ENCODE measurements at places on chromosomes 5 and 9.

DNA sequence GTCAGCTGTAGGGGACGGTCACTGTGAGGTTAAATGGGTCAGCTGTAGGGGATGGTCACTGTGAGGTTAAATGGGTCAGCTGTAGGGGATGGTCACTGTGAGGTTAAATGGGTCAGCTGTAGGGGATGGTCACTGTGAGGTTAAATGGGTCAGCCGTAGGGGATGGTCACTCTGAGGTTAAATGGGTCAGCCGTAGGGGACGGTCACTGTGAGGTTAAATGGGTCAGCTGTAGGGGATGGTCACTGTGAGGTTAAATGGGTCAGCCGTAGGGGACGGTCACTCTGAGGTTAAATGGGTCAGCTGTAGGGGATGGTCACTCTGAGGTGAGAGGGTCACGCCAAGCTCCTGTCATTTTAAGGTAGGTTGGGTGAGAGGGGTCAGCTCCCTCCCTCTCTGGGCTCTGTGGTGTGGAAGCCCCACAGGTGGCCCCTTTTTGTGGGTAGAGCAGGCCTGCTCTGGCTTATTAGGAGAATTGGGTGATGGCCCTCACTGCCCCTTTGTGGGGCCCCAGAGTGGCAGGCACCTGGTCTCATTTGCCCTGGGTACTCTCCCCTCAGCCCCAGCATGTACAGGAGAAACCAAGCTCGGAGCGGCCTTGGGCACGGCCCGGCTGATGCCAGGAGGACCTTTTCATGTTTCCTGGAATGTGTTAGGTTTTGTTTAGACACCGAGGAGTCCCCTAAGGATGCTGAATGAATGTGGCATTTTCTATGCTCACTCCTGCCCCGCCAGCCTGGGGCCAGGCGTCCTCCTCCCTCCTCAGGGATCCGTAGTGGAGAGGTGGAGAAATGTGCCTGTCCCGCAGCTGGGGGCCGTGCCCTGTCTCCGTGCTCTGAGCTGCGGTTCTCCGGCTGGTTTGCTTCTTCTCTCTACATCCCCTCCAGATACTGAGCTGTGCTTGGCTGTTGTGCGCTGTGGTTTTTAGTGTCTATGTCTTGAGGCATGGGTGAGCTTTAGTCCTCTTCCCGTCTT, 31.4 kb downstream of the AHRR start:
- DNase-seq, result no peak

- no peak for DNase-seq
These were observed 49.4 kb downstream of the DRD1 start for GRCh38 chr5:175394601-175395000.

- no peak for DNase-seq
These were observed 47.7 kb downstream of the PWWP2A start for GRCh38 chr5:160071516-160071915.

- no peak for DNase-seq
These were observed 19.9 kb downstream of the SEMA4D start for GRCh38 chr9:89477811-89478630.

- no peak for DNase-seq
These were observed 106.2 kb downstream of the IZUMO3 start for GRCh38 chr9:24439456-24439855.

DNA sequence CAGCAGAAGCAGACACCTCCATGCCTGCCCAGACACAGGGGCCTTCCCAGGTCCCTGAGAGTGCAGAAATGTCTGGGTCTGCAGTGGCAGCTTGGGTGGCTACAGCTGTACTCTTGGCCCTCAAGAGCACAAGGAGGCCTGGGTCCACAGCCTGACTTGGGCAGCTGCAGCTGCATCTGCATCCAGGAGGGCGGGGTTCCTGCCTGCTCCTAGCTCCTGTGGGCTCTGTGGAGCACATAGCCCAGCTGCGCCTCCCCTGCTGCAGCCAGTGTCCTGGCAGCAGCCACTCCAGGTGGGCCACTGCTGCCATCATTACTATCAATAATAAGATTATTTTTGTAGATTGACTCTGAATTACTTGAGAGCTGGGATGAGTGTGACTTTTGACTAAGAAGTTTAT, 162.0 kb upstream of the PTCH1 start:
- DNase-seq, result no peak

DNA sequence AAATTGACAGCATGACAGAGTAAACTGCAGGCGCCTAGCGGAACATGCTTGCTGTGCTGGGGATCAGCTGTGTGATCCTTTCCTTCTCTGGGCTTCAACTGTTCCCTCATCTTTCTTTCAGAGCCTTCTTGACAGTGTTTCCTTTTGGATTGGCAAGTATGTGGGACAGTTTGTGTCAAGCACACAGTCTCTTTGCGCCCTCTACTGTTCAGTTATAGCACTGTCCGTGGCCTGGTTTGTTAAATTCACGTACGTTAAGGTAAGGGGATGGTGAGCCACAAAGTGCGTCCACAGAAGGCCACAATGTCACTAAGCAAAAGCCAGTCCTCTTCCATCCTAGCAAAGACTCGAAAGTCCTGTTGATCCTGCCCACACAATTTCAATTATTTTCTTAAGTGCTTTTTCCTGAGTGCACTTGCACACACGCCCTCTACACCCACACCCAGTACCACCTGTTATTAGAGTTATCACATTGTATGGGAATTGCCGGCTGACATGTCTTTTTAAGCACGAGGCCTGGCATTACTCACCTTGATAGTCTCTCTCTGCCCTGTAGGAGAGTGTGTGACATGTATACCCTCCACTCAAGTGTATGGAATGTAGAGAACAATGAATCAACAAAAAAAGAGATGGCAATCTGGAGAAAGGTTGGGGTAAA, 22.5 kb upstream of the PTPN3 start:
- DNase-seq, result no peak

GRCh38 chr5:74174366-74174765, 466.2 kb downstream of the ENC1 start:
- DNase-seq, result no peak

DNA sequence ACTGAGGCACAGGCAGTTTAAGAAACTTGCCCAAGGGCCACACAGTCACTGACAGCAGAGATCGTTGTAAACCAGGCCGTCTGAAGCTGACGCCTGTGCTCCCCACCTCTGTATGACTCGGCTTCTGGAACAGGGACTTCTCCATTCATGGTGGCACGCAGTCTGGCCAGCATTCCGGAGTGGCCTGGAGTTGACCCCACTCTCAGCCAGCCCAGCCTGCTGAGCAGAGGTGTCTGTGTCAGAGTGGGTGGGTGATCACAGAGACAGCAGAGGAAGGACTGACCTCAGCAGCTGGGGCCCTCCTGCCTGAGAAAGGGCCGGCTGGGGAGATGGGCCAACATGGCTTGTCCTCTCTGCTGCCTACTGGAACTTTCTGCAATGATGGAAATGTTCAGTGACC, 12.6 kb downstream of the LRSAM1 start:
- no peak for DNase-seq

DNA sequence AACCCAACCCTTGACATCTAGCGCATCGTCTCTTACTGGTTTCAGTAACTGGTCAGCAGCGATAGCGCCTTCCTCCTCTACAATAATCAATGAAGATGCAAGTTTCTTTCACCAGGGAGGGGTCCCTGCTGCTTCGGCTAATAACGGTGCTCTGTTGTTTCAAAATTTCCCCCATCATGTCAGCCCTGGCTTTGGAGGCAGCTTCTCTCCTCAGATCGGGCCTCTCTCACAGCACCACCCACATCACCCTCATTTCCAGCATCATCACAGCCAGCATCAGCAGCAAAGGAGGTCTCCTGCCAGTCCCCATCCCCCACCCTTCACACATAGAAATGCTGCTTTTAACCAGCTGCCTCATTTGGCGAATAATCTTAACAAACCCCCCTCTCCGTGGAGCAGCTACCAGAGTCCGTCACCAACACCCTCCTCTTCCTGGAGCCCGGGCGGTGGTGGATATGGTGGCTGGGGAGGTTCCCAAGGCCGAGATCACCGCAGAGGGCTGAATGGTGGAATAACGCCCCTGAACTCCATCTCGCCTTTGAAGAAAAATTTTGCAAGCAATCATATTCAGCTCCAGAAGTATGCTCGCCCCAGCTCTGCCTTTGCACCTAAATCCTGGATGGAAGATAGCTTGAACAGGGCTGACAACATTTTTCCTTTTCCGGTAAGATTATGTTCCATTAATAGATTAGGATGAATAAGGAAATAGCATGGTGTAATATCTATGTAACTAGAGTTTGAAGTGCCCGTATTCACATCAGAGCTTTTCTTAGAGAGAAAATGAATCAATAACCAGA, 2.2 kb downstream of the CPEB4 start:
- no peak for DNase-seq

DNA sequence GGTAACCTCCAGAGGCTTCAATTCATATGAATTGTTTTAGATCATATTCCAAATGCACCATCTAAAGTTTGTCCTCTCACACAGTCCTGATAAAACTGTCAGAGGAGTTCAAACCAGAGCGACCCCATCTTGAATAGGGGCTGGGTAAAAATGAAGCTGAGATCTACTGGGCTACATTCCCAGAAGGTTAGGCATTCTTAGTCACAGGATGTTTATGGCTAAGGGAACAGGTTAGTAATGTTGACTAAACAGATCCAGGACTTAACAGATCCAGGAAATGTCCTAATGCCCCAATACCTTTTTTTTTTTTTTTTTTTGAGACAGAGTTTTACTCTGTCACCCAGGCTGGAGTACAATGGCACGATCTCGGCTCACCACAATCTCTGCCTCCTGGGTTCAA, 192.6 kb upstream of the PRDM9 start:
- no peak for DNase-seq

GRCh38 chr5:56048124-56048523, 53.4 kb upstream of the IL6ST start:
- DNase-seq, result no peak

GRCh38 chr9:124939944-124940343, 939 bp downstream of the GOLGA1 start:
- DNase-seq, result no peak

DNA sequence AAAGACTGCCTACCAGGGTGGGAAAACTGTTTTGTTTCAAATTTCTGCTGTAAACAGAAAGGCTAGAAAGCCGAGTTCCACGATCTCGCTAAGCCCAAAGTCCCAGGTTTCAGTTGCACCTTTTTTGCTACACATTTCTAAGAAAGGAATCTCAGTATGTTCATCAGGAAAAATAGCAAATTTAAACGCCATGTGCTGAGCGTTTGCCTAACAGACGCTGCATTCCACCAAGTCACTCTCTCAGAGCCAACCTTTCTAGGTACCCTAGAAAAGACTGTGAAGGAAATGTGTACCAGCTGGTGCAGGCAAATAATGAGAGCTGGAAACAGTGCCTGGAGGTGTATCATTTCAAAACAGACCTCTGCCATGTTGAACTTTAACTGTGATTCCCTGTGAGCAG, 71.8 kb downstream of the FRMD3 start:
- DNase-seq, result no peak

DNA sequence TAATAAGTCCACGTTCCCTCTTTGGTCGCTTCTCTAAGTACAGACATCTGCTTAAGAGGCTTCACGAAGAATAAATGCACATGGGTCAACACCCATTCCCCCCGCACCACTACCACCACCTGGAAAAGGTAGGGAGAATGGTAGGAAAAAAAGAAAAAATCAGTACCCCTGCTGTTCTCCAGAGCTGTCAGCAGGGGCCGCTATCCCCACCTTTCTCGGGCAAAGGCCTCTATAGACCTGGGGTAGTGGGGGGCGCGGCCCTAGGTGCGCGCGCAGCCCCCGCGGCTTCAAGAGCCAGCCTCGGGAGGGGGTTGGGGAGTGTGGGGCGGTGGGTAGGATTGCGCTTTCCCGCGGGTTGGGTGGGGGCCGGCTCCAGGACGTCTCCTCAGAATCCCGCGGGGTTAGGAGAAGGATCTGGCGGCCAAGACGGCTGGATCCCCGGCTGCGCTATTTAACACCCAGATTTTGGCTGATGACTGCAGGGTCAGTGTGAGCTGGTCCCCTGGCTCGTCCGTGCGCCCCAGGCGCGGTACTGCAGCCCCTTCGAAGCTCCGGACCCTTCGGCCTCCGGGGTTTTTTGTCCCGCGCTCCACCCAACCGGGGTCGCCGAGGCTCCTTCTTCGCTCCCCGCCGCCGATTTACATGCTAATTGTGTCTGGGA, 1.6 kb upstream of the SEMA6A start:
- DNase-seq, result no peak

- no peak for DNase-seq
These were observed 460.7 kb upstream of the MEF2C start for GRCh38 chr5:89343666-89344065.

DNA sequence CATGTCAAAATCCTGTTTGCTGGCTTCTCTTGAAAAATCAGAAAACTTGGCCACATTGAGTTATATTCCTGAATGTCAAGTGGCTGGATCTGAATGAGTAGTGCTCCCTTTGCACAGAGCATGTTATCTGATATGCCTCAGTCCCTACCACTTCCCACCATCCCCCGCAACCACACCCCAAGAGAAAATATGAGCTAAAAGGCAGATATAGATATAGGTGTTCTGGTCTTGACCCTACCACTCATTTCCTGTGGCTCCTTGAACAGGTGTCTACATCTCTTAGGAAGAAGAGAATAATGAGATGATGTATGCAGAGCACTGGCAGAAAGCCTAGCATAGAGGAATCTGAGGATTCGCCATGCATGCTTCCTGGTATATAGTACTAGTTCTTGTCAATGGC, 6.6 kb upstream of the CYSTM1 start:
- DNase-seq, result no peak

DNA sequence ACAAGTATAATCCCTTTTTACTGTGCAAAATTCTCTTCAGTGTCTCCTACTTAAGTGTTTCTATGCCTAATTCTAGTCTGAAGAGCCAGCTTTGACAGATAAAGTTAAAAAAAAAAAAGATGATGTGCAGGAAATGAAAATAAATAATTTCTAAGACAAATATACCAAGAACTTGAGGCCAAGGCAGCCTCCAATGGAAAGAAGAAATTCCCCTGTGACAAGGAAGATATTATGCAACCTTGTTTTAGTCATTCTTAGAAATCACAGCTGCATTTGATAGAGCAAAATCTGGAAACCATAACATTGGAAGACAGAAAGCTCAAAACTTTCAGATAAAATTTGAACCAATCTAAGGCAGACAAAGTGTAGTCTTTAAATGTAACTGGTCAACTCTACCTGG, 375.9 kb upstream of the TLE4 start:
- no peak for DNase-seq

GRCh38 chr5:83957188-83957587, 236.5 kb upstream of the HAPLN1 start:
- no peak for DNase-seq

- no peak for DNase-seq
These were observed 287.1 kb downstream of the IZUMO3 start for GRCh38 chr9:24258626-24259025.

- no peak for DNase-seq
These were observed 26.0 kb downstream of the TMEM174 start for GRCh38 chr5:73198833-73199592.

Measured in T-helper 9 cell (primary cell).